Gastrocnemius medialis (tissue), 4 donors: ENCODE measurements at places on chromosomes 4 and X. TPM values are rescaled to one million over a fixed set of nuclear protein-coding genes. Genes with fewer than 3 reads are reported as not detected.

GRCh38 chrX:46330981-46331380 lies 214.2 kb downstream of the ZNF674 start:
- no peak for DNase-seq

GRCh38 chr4:48931459-48931858 lies 24.9 kb upstream of the OCIAD2 start:
- DNase-seq, result no peak

DNA sequence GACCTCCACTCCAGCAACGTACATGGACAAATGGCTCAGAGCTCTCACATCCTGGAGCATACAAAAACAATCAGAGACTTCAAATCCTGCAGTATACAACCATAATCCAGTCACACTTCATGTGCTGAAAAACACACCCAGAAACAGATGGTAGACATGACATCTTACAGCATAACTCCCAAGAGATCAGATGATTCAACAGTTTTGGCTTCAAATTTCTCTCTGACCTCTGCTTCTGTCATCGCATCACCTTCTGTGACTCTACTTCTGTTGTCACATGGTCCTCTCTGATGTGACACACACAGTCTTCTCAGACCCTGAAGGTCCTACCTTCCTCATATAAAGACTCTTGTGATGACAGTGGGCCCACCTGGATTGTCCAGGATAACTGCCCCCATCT lies 18.5 kb downstream of the SUV39H1 start:
- DNase-seq, result no peak

PPP1R2C gene
- total RNA-seq, result not detected

HPSE gene
- total RNA-seq, result 0.25 TPM

- DNase-seq, result no peak
These were observed 23.7 kb upstream of the UNC5C start for GRCh38 chr4:95572304-95572991.

DNA sequence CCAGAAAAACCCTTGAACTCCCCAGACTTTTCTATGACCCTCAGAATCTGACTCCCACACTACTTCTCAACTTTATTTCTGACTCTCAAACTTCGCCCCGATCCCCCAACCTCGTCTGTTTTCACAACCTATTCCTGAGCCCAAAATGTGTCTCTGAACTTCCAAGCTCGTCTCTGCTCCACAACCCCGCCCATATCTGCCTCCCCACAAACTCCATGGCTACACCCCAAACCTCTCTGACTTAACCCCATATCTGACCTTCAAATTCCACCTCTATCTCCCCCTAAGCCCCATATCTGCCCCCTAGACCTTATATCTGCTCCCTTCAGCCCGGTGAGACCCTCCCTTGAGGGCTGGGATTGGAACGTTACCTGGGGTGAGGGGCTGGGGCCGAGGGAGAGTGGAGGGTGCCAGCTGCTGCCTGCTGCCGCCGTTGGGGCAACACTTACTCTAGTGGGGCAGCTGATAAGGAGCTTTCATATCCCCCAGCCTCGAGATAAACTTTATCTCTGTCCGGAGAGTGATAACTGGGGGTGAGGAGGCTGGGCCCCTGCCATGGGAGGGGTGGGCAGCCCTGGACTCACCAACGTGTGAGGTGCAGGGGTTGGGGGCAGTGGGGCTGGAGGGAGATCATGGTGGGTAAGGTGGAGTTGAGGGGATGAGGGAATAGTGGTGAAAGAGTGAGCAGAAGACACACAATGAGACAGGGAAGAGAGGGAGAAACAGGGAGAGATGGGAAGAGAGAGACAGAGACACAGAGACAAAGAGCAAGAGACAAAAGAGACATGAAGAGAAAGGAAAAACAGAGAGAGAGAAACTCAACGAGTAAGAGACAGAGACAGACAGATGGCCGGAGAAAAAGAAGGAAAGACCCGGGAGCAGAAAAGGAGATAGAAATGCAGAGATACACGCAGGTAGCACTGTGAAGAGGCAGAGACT lies 1.4 kb downstream of the GATA1 start:
- no peak for DNase-seq

DNA sequence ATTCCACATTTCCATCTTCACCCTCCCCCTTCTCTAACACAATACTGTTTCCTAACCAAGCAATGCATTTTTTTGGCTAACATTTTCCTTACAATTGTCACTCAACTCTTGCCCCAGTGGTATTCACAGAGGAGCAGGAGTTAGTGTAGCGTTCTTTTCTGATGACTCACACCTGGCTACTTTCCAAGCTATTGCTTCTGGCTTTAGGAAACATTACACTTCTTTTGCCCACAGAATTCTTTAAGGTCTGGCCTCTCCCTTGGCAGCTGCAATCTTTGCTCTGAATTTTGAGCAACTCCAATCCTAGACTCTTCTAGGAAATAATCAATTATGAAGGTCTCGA lies 27.5 kb upstream of the PDGFC start:
- no peak for DNase-seq

CAPN6 gene
- 1.2 TPM for total RNA-seq

DNA sequence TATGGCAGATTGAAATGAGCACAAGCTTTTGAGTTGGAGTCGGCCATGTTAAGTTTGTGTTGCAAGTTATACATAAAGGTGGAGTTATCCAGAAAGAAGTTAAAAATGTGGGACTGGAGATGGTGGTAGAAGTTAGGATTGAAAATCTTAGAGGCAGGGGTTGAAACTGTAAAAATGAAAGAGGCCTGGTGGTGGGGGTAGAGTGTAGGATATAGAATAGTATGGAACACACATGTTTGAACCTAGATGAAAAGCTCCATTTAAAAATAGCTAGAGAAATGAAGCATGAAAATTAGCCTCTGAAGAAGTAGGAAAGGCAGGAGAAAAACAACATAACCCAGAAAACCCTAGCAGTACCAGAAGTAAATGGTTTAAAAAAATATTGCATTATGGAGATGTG lies 131.8 kb upstream of the ENPEP start:
- DNase-seq, result no peak

GRCh38 chrX:101415180-101416145 lies 7.4 kb downstream of the HNRNPH2 start:
- no peak for DNase-seq

RAI2 gene
- total RNA-seq, result 2.5 TPM
